ENCODE measurements at places on chromosomes 5 and 9. TPM values are rescaled to one million over a fixed set of nuclear protein-coding genes. Genes with fewer than 3 reads are reported as not detected.

- no peaks in the 10 kb centered on the region for H3K4me1 ChIP-seq
- no peaks in the 10 kb centered on the region for H3K36me3 ChIP-seq
- no peaks in the 10 kb centered on the region for H3K27me3 ChIP-seq
- no peak for DNase-seq
- no peak overlapping the region for H3K4me3 ChIP-seq
These were observed 108.9 kb downstream of the WNK2 start for GRCh38 chr9:93292664-93293328.

GRCh38 chr9:76218886-76219445 is 175.3 kb downstream of the RFK start:
- no peak overlapping the region for H3K27ac ChIP-seq
- no peaks in the 10 kb centered on the region for H3K4me1 ChIP-seq
- H3K4me3 ChIP-seq = no peak overlapping the region

DNA sequence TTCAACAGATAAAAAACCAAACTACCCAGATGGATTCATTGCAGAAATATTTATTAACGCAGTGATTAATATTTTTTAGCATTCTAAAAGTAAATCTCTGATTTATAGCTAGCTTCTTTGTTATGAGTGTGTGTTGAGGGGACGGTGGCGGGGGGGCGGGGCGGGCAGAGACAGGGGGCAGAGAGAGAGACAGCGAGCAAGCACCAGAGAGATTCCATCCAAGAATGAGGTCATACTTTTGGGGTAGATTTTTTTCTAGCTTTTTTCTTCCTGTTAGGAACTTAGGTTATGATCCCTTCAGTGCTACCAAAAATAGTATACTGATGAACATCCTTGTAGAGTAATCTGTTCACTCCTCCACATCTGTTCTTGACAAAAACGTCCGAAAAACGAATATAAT is 500 bp upstream of the ZNF883 start:
- H3K4me3 ChIP-seq = no peak overlapping the region
- no peak for DNase-seq
- no peak overlapping the region for H3K27ac ChIP-seq
- no peaks in the 10 kb centered on the region for H3K4me1 ChIP-seq
- H3K36me3 ChIP-seq = no peaks in the 10 kb centered on the region
- no peaks in the 10 kb centered on the region for H3K27me3 ChIP-seq

DNA sequence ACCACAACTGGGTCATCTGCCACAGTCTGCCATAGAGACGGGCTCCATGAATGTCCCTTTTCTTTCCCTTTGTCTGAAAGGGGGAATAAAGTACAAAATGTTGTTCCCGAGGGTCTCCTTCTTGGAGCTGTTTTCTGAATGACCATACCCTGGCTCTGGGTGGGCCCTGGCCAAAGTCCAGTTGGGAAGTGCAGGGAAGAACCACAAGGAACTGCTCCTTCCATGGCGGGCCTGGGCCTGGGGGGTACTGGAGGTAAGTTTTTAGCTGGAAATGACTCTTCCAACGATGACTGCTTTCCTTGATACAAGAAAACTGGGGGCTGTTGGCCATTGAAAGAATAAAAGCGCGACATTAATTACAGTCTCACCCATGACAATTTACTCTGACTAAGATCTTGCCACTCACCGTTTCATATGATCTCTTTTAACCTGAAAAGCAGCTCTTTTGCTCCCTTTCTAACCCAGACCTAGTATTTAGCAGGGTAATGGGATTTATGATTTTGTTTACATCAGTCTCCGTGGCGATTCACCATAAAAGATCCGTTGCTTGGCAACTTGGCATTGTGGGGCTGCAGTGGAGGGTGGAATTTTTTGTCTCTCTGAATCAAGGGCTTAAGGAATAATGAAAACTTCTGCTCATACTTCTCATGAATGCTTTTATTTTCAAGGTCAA is 89.2 kb upstream of the PTCH1 start:
- no peaks in the 10 kb centered on the region for H3K36me3 ChIP-seq
- no peak overlapping the region for H3K27ac ChIP-seq
- no peaks in the 10 kb centered on the region for H3K27me3 ChIP-seq
- peaks cover 8% of the 10 kb centered on the region for H3K4me1 ChIP-seq

DNA sequence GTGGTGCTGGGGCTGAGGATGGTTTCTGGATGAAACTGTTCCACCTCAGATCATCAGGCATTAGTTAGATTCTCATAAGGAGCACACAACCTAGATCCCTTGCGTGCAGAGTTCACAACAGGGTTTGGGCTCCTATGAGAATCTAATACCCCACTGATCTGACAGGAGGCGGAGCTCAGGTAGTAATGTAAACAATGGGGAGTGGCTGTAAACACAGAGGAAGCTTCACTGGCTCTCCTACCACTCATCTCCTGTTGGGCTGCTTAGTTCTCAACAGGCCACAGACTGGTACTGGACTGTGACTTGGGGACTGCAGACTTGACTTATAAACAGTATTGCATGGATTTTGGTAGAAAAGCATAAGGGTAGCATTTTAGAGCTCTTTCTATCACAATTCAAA is 870.7 kb upstream of the CDH10 start:
- no peak overlapping the region for H3K27ac ChIP-seq
- H3K36me3 ChIP-seq = no peaks in the 10 kb centered on the region
- H3K4me3 ChIP-seq = no peak overlapping the region
- no peaks in the 10 kb centered on the region for H3K27me3 ChIP-seq
- no peak for DNase-seq

MYORG gene
- 9.0 TPM for total RNA-seq

TRMO gene
- total RNA-seq = 44.8 TPM

KIF4B gene
- total RNA-seq = not detected

Data from prostate gland (tissue), 2 donors.